Activated naive CD4-positive, alpha-beta T cell treated with anti-CD3 and anti-CD28 coated beads, Interleukin-2, amount 50 U/mL, for 16 hours (primary cell): ENCODE measurements at places on chromosomes 11 and 22.
A peak's percentile ranks its signal among the peaks of the same experiment; 100 is the strongest.

DNA sequence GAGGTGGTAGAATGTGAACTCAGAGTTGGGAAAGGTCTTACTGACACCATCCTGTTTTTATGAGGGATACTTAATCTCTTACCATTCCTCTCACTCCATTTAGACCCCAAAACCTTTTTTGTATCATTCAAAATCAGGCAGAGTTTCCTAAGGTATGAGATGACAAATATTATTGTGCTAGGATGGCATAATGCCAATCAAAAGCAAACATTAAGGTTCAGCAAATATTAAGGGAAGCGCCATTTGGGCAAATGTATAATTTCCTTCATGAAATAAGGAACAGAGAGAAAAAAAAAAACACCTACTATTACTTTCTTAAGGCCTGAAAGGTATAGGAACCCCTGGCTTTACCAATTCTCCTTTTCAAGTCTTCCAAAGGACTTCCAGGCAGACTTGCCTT lies 62.4 kb downstream of the SMCO4 start:
- no peak for DNase-seq

- no peak for DNase-seq
Observed at GRCh38 chr11:77175021-77175842, 47.2 kb downstream of the MYO7A start.

GRCh38 chr11:88579466-88579865 lies 241.9 kb upstream of the CTSC start:
- no peak for DNase-seq

- DNase-seq, result no peak
Observed at GRCh38 chr11:83558281-83558680, 272.1 kb upstream of the CCDC90B start.

GRCh38 chr22:28186641-28187040 lies 267.6 kb upstream of the PITPNB start:
- no peak for DNase-seq

- peak; percentile 81 for DNase-seq
Observed at GRCh38 chr11:795634-796564, 2.2 kb downstream of the SLC25A22 start.

DNA sequence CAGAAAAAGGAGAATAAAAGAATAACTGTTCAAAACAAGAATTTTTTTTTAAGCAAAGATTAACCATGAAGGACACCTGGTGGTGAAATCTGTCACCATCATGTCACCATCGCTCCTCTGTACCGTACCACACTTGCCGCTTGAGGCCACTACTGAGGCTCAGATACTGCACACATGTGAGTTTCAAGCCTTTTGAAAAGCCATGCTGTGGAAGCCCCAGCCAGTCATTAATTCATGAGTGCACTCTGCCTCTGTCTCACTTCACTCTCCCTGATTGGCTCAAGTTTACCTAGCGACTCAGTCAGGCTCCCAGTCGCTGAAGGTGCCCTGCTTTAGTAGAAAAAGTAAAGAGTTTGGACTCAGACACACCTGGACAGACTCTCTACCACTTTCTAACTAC lies 6.6 kb upstream of the MS4A12 start:
- DNase-seq, result no peak

DNA sequence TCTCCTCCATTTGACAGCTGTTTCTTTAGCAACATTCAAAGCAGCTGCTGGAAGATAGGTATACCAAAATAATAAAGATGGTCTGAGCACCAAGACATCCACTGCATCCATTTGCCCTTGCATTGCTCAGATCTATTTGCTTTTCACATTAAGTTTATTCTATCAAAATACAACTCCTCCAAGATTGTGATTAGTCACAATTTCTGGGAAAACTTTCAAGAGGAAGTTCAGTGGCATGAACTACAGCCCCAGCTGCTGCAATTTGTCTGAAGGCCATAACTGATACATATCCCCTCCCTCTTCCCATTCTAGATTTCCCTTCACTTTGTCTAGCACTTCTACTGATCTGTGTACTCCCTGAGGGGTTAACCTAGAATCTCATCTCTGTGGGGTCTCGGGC lies 117.5 kb upstream of the CEP126 start:
- DNase-seq, result no peak

DNA sequence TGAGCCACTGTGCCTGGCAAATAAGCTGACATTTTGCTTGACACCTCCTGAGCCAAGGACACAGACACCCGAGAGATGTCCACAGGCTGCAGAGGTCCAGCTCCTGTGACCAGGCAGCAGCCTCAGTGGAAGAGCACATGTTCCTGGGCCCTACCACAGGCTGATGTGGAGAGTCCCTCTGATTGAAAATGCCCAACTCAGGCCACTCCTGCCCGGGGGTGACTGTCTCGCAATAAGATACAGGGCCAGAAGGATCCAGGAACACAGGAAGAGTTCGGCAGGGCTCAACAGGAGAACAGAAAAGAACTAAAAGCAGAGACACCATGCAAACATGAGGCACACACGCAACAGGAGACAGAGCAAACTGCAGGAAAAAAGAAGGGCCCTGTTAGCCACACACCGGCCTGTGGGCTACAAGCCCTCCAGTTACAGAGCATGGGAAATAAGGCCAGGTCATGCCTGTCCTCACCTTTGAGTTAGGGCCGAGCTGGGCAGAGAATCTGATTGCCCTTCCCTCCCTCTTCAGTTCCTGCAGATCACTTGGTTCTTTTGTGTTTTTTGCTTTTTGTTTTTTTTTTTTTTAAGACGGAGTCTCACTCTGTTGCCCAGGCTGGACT lies 28.3 kb upstream of the MALAT1 start:
- no peak for DNase-seq

GRCh38 chr22:17678817-17679385 lies 40.3 kb downstream of the BCL2L13 start:
- DNase-seq, result no peak

- no peak for DNase-seq
Observed at GRCh38 chr11:126589492-126589803, 234.0 kb downstream of the ST3GAL4 start.

DNA sequence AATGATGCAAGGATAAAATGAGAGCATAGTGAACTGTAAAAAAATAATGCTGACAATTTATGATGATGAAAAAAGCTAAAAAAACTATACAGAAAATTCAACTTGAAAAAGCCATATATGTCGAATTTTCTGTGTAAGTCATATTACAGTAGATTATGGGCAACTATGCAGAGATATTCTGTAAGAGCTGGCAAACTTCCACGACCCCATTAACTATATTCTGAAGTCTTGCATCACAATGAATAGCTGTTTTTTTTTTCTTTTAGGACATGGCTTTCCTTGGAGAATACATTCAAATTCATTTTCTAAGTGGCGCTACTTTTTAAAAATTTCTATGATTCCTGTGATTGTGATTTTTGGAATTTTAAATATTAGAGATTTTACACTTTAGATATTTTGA lies 18.4 kb downstream of the PSMD13 start:
- DNase-seq, result no peak

- DNase-seq, result no peak
Observed at GRCh38 chr11:16040151-16040550, 316.2 kb downstream of the SOX6 start.

DNA sequence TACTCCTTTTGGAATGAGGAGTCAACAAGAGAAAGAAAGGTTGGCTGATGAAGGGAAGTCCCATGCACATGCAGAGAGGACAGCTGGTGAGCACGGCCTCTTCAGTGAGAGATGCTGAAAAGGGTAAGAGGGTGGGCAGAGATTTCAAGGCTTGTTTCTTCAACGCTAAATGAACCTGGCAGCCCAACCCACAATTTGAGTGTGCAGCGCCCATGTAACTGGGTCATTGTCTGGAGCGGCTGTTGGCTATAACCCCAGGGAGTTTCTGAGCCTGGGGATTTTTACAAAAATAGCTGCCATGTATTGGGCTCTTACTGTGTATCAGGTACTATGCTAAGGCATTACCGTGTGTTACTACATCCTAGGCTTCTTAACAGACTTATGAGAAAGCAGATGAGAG lies 594.1 kb downstream of the ETS1 start:
- no peak for DNase-seq

DNA sequence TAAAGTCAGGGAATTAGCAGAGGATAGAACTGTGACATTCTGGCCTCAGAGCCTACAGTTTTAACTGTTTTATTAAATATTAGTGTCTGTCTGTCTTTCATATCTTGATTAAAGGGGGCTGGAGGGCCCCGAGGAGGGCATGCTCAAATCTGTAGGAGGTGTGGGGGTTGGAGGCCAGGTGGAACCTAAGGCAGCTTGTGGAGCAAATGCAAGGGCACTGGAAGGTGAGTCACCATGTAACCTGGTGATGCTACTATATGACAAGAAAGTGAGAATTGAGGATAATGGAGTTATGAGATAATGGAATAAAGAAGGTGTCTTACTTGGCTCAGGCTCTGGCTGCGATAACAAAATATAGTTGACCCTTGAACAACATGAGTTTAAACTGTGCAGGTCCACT lies 27.3 kb upstream of the TMEM86A start:
- DNase-seq, result peak; percentile 26

DNA sequence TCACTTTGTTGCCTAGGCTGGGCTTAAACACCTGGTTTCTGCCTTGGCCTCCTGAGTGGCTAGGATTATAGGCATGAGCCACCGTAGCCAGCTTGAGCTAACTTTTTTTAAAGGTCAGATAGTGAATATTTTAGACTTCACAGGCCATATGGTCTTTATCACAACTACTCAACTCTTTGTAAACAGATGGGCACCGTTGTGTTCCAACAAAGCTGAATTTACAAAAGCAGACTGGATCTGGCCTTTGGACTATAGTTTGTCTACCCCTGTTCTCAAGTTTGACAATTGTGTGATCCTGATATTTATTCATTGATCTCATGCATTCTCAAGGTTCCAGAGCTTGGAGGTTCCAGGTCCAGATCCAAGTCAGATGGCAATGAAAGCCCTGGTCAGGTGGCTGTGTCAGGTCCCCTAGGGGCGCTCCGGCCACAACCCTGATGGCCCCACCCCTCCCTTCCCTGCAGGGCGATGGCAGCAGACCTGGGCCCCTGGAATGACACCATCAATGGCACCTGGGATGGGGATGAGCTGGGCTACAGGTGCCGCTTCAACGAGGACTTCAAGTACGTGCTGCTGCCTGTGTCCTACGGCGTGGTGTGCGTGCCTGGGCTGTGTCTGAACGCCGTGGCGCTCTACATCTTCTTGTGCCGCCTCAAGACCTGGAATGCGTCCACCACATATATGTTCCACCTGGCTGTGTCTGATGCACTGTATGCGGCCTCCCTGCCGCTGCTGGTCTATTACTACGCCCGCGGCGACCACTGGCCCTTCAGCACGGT lies 15.8 kb downstream of the P2RY2 start:
- no peak for DNase-seq

DNA sequence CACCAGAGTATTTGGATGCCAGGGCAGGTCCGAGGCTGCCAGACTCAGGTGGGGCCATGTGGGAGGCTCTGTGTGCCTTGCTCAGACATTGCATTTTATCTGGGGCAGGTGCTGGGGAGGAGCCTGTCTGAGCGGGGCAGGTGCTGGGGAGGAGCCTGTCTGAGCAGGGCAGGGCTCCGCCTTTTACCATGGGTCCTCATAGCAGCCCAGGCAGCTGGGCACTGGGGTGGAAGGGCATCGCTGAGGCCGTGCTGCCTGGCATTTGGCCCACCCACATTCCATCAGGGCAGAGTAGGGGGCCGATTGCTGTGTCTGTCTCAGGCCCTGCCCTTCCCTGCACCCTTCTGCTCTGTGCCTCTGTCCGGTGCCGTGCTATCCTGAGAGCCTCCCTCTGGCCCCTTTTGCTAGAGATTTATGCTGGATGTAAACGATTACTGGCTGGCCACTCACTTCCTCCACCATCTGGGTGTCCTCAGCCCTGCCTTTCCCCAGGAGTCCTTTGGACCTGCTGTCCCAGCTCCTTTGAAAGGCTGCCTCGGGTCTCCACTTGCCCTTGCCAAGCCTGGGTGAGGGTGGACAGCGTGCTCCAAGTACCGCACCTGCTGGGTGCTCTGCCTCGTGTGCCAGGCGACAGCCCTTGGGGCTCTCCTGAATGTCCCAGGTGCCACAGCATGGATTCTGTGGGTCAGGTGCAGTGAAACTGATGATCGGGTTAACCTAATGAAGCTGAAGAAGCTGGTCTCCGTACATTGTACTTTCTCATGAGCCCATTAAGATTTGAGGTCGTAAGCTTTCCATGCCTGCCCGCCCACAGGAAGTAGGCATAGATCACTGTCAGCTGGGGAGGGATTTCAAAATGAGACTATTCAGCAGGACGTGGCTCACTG lies 281.6 kb downstream of the TBC1D22A start:
- DNase-seq, result no peak

- peak; percentile 41 for DNase-seq
Observed at GRCh38 chr11:119085437-119085847, 761 bp downstream of the HMBS start.

GRCh38 chr11:79786961-79787360 lies 346.1 kb upstream of the TENM4 start:
- DNase-seq, result no peak

GRCh38 chr11:122308226-122308625 lies 192.2 kb upstream of the BLID start:
- no peak for DNase-seq

- DNase-seq, result no peak
Observed at GRCh38 chr22:35306350-35306967, 6.8 kb downstream of the TOM1 start.

DNA sequence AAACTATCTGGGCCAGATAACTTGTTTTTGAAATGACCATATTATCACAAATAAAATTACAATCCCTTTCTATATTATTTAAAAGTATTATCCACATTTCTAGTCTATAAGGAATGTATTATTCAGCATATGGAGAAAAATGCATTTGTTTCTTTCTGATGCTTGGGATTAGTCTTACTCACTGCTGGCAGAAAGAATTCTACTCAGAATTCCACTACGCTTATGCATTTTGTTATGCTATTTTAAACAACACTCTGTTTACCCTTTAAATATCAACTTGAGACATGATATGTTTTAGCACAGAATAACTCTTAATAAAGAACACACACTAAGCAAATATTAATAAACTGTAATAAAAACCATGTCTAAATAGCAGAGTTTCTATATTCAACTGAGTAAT lies 77.6 kb upstream of the ANO3 start:
- no peak for DNase-seq

- no peak for DNase-seq
Observed at GRCh38 chr22:28243539-28243938, 324.5 kb upstream of the PITPNB start.

DNA sequence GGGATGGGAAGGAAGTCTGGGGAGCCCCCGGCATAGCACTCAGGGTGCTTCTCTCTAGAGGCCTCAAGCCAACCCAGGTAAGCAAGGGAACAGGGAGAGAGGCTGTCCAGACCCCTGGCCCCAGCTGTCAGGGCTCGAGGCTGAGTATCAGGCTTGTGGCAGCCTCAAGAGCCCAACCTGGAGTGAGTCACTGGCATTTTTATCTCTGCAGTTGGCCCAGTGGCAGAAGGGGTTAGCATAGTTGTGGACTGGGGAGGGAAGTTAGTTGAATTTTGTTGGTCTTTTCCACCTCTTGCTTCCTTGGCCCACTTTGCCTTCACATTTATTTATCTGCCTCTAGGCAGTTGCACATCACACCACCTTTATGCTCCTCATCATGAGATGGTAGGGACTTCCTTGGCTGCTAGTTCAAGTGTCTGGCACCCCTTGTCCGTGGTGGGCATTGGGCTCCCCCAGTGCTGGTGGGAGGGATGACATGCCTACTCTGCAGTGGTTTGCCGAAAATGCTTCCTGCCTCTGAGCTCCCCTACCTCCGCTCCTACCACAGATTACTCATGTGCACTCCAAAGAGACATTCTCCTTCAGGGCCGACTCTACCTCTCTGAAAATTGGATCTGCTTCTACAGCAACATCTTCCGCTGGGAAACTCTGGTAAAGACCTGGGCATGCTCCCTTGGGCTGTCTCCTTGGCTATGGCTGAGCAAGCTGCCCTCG lies 60.1 kb downstream of the SCN3B start:
- DNase-seq, result no peak
